Mesendoderm (in vitro differentiated cells): ENCODE measurements at places on chromosomes 1 and 21.
A peak's percentile ranks its signal among the peaks of the same experiment; 100 is the strongest.

GRCh38 chr1:172882385-172882784 lies 168.4 kb downstream of the TNFSF18 start:
- DNase-seq = no peak
- H3K4me1 ChIP-seq = no peaks in the 10 kb centered on the region
- H3K36me3 ChIP-seq = no peaks in the 10 kb centered on the region
- no peak overlapping the region for H3K27ac ChIP-seq

GRCh38 chr1:194076646-194077045 lies 890.2 kb upstream of the B3GALT2 start:
- no peaks in the 10 kb centered on the region for H3K27me3 ChIP-seq
- no peak overlapping the region for H3K27ac ChIP-seq
- no peaks in the 10 kb centered on the region for H3K4me1 ChIP-seq
- no peaks in the 10 kb centered on the region for H3K36me3 ChIP-seq
- DNase-seq = no peak

DNA sequence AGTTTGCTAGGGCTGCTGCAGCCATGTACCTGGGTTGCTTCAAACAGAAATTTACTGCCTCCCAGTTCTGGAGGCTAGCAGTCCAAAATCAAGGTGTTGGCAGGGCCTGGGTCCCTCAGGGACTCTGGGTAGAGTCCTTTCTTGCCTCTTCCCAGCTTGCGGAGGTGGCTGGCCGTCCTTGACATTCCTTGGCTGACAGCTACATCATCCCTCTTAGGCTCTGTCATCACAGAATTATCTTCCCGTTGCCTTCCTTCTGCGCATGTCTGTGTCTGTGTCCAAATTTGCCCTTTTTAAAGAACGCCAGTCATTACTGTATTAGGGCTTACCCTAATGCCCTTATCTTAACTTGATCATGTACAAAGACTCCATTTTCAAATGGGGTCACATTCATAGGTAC lies 37.6 kb upstream of the PGBD5 start:
- H3K27ac ChIP-seq = no peak overlapping the region
- no peak for DNase-seq
- no peak overlapping the region for H3K4me3 ChIP-seq
- no peaks in the 10 kb centered on the region for H3K27me3 ChIP-seq
- no peaks in the 10 kb centered on the region for H3K4me1 ChIP-seq

- no peak overlapping the region for H3K27ac ChIP-seq
- no peaks in the 10 kb centered on the region for H3K27me3 ChIP-seq
- no peak overlapping the region for H3K4me3 ChIP-seq
- no peaks in the 10 kb centered on the region for H3K4me1 ChIP-seq
- no peak for DNase-seq
These were observed 119.0 kb downstream of the ROR1 start for GRCh38 chr1:63892632-63893395.

DNA sequence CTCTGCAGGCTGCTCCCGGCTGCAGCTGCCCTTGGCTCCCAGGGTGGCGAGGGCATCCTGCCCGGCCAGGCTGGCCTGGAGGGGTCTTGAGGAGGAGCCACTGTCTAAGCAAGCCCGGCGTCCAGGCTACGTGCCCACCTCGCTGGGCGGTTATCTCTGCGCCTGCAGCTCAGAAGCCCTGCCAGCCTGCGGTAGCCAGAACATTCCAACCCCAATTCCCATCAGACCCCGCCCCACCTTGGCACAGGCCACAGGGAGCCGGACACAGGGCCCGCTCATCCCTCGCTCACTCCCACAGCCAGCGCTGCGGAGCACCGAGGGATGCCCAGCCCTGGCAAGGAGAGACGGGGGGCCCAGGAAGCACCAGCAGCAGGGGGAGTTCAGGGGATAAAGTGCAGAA lies 53.9 kb downstream of the MEGF6 start:
- H3K27me3 ChIP-seq = no peaks in the 10 kb centered on the region
- H3K36me3 ChIP-seq = no peaks in the 10 kb centered on the region
- H3K4me3 ChIP-seq = no peak overlapping the region
- no peak for DNase-seq
- H3K27ac ChIP-seq = no peak overlapping the region

- no peak for DNase-seq
- H3K27ac ChIP-seq = no peak overlapping the region
- H3K4me3 ChIP-seq = no peak overlapping the region
These were observed 75.9 kb upstream of the CACYBP start for GRCh38 chr1:174923820-174924219.

DNA sequence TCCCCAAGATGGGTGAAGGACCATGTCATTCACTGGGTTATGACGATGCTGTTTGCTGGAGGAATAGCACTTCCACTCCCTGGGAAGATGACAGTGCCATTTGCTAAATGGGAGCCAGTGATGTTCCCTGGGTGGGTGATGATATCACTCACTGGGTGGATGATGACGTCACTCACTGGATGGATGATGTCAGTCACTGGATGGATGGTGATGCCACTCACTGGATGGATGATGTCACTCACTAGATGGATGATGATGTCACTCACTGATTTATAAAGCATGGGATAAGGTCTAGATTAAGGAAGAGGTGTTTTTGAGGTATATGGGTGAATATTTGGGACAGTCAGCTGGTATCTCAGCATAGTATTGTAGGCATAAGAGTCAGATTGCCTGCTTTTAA lies 457.2 kb downstream of the AJAP1 start:
- DNase-seq = no peak
- H3K4me3 ChIP-seq = no peak overlapping the region
- H3K27me3 ChIP-seq = no peaks in the 10 kb centered on the region
- no peaks in the 10 kb centered on the region for H3K4me1 ChIP-seq

- H3K36me3 ChIP-seq = no peaks in the 10 kb centered on the region
- no peaks in the 10 kb centered on the region for H3K4me1 ChIP-seq
- H3K4me3 ChIP-seq = no peak overlapping the region
- no peak for DNase-seq
These were observed 71.5 kb upstream of the CXADR start for GRCh38 chr21:17441370-17441769.

- DNase-seq = peak; percentile 86
- peaks cover 2% of the 10 kb centered on the region for H3K4me1 ChIP-seq
- no peak overlapping the region for H3K4me3 ChIP-seq
- H3K27me3 ChIP-seq = no peaks in the 10 kb centered on the region
- no peaks in the 10 kb centered on the region for H3K36me3 ChIP-seq
These were observed 39.9 kb upstream of the ABCA4 start for GRCh38 chr1:94160811-94161210.

DNA sequence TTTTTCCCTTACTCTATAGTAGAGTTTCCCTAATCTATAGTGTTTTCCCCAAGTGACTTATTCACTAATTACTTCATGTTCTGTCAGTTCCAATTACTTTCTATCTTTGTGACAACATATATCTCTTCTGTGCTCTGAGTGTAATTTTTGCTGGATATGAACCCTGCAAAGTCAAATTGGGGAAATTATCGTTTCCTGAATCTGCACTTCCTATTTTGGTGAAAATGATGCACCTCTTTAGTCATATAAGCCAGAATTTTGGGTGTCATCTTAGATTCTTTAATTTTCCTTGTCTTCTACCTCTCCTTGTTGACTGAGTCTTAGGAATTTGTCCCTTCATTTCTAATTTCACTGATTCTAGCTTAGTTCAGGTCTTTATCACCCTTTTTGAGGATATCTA lies 33.4 kb upstream of the PRKACB start:
- H3K4me3 ChIP-seq = no peak overlapping the region
- H3K4me1 ChIP-seq = no peaks in the 10 kb centered on the region
- H3K27ac ChIP-seq = no peak overlapping the region
- DNase-seq = no peak
- H3K36me3 ChIP-seq = no peaks in the 10 kb centered on the region
- no peaks in the 10 kb centered on the region for H3K27me3 ChIP-seq

DNA sequence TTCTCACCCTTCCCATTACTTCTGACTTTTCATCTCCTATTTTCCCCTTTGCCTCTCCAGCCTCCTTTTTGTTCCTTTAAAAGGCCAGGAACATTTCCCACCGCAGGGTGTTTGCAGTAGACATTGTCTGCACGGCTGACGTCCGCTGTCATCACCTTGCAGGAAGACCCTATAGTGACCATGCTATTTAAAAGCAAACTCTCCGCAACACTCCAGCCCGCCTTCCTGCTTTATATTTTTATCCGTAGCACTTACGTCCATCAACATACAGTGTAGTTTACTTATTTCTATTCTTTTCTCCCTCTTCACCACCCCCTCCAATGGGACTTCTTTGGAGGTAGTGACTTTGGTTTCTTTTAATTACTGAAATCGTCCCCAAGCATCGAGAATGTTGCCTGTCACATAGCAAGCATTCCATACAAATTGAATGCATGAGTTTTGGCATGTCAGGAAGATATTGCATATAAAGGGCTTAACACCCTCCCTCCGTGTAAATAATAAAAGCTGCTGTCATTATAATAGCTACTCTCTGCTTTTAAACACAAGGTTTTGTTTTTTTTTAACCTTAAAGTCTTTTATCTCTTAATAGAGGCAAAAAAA lies 19.8 kb downstream of the SLC25A33 start:
- no peaks in the 10 kb centered on the region for H3K27me3 ChIP-seq
- DNase-seq = peak; percentile 65
- H3K27ac ChIP-seq = no peak overlapping the region
- H3K36me3 ChIP-seq = peaks cover 9% of the 10 kb centered on the region
- peaks cover 6% of the 10 kb centered on the region for H3K4me1 ChIP-seq
- no peak overlapping the region for H3K4me3 ChIP-seq

- DNase-seq = no peak
- H3K27ac ChIP-seq = no peak overlapping the region
- H3K4me1 ChIP-seq = peaks cover 1% of the 10 kb centered on the region
- H3K4me3 ChIP-seq = no peak overlapping the region
These were observed 149.2 kb downstream of the ACTL8 start for GRCh38 chr1:17904290-17904689.

DNA sequence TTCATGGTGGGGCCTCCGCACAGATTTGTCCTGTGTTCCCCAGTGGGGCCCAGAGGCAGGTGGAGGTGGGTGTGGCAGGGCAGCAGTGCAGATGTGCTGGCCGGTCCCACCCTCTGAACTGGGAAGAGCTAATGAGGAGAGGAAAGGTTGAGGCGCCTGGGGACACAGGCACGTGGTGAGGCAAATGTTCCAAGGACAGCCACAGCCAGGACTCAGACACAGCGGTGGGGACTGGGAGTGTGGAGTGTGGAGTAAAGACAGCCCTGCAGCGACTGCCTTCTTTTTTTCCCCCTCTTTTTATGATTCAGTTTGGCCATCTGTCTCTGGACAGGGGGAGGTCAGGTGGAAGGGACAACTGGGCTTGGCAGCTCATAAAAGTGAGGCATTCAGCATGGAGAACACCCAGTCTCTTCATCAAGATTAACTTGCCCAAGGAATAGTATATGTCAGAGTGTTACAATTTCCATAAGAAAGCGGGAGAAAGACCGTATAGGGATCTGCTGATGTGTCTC lies 104.2 kb upstream of the GCLM start:
- DNase-seq = no peak
- H3K4me3 ChIP-seq = no peak overlapping the region
- H3K36me3 ChIP-seq = no peaks in the 10 kb centered on the region
- H3K27me3 ChIP-seq = no peaks in the 10 kb centered on the region

- no peaks in the 10 kb centered on the region for H3K4me1 ChIP-seq
- H3K4me3 ChIP-seq = no peak overlapping the region
These were observed 325.0 kb downstream of the HLX start for GRCh38 chr1:221204055-221204833.

DNA sequence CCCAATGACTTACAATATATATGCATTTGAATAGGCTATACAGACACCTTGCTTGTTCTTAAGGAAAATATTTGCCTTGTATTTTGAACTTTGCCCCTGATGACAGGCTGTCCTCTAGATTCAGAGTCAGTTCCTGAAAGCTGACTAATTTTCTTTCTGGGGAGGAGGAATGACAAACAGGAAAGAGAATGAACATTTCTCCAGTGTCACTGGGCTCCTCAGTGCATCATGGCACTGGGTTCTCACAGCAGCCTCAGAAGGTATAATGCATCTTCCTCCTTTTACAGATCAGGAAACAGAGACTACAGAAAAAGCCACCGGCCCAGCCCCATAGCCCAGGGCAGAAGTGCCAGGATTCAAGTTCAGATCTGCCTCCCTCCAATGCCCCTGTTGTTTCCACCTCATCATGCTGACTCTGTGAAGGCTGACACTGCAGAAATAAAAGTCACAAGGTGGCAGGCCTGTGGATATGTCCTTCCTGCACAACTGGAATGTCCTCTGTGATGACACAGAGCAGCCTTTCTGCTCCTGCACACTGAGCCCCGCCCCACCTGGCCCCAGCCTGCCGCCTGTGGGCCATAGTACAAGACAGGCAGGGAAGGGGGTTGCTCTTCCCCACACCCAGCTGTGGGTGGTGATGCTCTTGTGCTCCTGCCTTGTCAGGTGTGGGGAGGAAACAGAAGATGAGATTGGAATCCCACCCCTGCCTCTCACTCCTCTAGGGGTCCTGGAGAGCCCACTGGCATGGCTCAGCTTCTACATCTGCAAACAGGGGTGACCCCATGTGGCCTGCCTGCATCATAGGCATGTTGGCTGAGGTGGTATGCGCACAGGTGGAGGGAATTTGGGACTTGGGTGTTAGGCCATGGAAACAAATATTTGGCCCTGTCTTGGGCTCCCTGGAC lies 6.4 kb downstream of the TTC22 start:
- H3K4me3 ChIP-seq = no peak overlapping the region
- H3K27ac ChIP-seq = no peak overlapping the region
- H3K27me3 ChIP-seq = no peaks in the 10 kb centered on the region
- no peaks in the 10 kb centered on the region for H3K36me3 ChIP-seq
- no peaks in the 10 kb centered on the region for H3K4me1 ChIP-seq
- DNase-seq = no peak

GRCh38 chr1:170864238-170864637 lies 71.1 kb upstream of the MROH9 start:
- DNase-seq = no peak
- no peak overlapping the region for H3K4me3 ChIP-seq
- H3K27ac ChIP-seq = no peak overlapping the region
- no peaks in the 10 kb centered on the region for H3K4me1 ChIP-seq
- H3K27me3 ChIP-seq = no peaks in the 10 kb centered on the region
- H3K36me3 ChIP-seq = no peaks in the 10 kb centered on the region
